ENCODE measurements at places on chromosomes 4 and X.

- DNase-seq: no peak
Observed at GRCh38 chr4:52701207-52701606, 42.1 kb upstream of the USP46 start.

- DNase-seq: no peak
Observed at GRCh38 chr4:94976371-94977011, 218.7 kb downstream of the BMPR1B start.

GRCh38 chr4:133803341-133803740 is 398.2 kb downstream of the PABPC4L start:
- DNase-seq: no peak

DNA sequence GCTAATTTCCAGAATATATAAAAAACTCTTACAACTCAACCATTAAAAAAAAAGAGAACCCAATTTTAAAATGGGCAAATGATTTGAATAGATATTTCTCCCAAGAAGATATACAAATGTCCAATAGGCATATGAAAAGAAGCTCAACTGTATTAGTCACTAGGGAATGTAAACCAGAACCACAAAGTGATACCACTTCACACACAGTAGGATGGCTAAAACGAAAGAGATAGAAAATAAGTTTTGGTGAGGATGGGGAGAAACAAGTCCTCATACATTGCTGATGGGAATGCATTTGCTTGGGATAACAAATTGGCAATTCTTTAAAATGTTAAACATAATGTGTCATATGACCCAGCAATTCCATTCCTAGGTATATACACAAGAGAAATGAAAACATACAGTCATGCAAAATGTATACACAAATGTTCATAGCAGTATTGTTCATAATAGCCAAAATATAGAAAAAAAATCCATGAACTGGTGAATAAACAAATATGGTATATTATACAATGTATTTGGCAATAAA is 5.7 kb downstream of the TCEAL3 start:
- no peak for DNase-seq

- DNase-seq: no peak
Observed at GRCh38 chr4:39822662-39823061, 124.7 kb downstream of the UBE2K start.

DNA sequence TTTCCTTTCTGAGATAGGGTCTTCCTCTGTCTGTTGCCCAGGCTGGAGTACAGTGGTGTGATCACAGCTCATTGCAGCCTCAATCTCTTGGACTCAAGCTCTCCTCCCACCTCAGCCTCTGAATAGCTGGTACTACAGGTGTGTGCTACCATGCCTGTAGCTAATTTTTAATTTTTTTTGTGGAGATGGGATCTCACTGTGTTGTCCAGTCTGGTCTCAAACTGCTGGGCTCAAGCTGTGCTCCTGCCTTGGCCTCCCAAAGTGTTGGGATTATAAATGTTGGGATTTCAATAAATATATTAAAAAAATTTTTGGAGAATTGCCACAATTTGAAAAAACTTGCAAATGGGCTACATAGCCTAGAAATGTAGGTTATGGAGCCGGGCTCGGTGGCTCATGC is 18.5 kb downstream of the RAPGEF2 start:
- DNase-seq: no peak

GRCh38 chr4:70651864-70652506 is 14.3 kb downstream of the JCHAIN start:
- DNase-seq: no peak

DNA sequence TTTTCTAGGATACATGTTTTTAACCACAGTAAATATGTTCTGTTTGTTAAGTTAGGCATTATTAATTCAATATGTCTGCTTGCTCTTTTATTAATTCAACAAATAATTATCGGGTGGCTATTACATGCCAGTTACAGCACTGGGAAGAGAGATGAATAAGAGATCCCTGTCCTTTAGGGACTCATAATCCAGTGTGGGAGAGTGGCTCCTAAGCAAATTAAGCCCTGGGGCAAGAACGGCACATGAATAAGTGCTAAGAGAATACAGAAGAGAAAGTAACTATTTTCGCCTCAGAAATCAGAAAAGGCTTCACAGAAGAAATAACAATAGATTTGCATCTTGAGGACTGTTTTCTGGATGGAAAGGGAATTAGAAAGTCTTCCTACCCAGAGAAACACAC is 236.7 kb downstream of the NR3C2 start:
- DNase-seq: no peak

DNA sequence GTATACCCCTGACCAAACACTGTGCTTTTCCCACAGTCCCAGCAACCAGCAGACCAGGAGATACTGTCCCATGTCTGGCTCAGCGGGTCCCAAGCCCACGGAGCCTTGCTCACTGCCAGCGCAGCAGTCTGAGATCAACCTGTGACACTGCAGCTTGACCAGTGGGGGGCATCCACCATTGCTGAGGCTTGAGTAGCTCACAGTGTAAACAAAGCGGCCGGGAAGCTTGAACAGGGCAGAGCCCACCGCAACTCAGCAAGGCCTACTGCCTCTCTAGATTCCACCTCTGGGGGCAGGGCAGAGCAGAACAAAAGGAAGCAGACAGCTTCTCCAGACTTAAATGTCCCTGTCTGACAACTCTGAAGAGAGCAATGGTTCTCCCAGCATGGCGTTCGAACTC is 58.1 kb downstream of the SLC10A6 start:
- no peak for DNase-seq

DNA sequence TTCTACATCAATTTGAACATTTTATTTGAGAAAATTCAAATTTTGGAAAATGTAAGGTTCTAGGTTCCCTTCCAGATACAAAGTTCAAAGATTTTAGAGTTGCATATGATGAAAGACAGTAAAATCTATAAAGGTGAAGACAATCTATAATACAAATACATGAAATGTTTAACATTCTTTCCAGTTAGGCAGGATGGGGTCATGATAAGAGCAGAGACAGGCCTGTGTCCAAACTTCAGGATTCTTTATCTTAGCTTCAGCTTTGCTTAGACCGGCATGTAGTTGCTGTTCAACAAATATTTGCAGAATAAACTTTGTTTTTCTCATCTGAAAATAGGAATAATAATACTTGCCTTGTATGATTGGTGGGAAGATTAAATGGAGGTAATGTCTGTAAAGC is 4.5 kb upstream of the RPS6KA3 start:
- peak; percentile 46 for DNase-seq

DNA sequence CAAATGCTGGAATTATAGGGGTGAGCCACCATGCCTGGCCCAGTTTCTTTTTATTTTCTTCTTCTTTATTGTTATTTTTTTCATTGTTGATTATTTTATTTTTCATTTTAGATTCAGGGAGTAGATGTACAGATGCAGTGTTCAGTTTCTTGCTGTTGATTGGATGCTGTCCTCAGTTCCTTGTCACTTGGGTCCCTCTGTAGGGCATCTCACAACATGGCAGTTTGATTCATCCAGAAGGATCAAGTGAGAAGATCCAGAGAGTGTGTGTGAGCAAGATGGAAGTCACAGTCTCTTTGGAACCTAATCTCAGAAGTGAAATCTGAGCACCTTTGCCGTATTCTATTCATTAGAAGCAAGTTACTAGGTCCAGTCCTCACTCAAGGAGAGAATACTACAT is 20.9 kb downstream of the HMGB3 start:
- no peak for DNase-seq
